ENCODE measurements at places on chromosomes 3 and 15.

DNA sequence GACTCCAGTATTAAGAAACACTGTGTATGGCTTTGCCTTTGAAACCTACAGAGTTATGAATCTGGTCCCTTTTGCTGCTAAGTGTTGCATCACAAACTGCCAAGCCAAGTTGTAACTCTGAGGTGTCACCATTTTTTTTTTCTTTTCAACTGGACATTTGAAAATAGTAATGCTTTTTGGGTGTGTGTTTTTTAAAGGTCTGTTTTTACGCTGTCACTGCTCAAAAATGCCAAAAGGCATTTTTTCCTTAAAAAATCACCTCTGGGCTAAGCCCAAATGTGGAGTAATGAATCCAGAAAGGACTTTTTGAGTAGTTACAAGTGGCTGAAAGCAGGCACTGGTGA, 9.5 kb downstream of the SMAD3 start:
- no peak for DNase-seq

DNA sequence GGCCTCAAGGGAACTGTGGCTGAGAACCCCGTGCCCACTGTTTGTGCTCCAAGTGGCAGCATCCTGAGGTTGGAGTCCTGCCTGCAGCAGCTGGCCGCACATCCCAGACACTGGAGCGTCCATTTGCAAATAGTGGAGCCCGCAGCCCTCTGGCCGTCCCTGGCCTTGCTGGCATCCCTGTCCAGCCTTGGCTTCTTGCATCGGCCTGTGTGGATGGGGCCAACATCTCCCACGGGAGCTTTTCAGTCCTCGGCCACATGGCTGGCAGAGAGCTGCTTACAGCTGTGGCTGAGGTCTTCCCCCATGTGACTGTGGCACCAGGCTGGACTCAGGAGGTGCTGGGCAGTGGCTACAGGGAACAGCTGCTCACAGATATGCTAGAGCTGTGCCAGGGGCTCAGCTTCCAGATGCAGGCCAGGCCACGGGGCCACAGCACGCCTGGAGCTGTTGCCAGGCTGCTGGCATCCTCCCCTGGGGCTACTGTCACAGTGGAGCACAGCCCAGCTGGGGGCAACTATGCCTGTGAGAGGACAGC, 71.2 kb downstream of the FAM43A start:
- DNase-seq: no peak

GRCh38 chr3:25662736-25663320, 1.9 kb downstream of the TOP2B start:
- DNase-seq: no peak

GRCh38 chr3:178434206-178434805, 101.9 kb upstream of the KCNMB2 start:
- DNase-seq: no peak

DNA sequence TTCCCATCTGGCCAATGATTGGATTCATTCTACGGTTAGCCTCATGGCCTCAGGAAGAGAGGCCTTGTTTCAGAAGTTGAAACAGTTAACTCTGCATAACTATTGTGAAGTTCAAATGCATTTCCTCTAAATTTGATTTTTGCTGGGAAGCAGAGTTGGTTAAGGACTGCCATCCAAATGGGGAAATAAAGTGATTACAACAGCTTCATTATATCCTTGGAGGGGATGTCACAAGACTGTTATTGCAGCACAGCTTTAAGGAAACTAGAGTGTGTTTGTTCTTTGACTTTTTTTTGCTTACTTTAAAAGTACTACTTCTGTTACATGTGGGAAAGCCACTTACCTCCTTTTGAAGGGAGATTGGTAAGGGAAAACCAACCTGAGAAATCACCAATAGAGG, 164.8 kb downstream of the AKAP13 start:
- DNase-seq: no peak
